ENCODE measurements at places on chromosomes 5 and 9.

- no peak for DNase-seq
Measured at GRCh38 chr5:54825005-54825404, 160.4 kb downstream of the ESM1 start.

DNA sequence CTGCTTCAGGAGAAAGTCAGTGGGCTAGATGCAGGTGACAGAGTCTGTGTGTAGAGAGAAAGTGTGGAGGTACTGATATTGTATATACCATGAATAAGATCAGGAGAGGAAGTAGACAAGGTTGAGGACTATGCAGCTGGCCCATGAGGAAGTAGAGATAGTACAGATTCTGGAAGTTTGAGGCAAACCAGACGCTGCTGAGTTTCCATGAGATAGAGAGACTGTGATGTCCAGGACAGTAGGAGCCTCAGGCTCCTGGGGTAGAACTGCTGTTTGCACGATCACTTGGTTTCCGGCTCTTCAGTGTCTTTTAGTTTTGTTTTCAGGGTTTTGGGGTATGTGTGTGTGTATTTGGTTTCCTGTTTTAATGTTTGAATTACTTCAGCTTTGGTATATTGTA is 13.6 kb downstream of the OTULINL start:
- peak; percentile 80 for DNase-seq

GRCh38 chr5:17403695-17404490 is 94.1 kb upstream of the TAF11L2 start:
- DNase-seq, result no peak

GRCh38 chr5:140575309-140575708 is 10.7 kb downstream of the SLC35A4 start:
- peak; percentile 80 for DNase-seq

DNA sequence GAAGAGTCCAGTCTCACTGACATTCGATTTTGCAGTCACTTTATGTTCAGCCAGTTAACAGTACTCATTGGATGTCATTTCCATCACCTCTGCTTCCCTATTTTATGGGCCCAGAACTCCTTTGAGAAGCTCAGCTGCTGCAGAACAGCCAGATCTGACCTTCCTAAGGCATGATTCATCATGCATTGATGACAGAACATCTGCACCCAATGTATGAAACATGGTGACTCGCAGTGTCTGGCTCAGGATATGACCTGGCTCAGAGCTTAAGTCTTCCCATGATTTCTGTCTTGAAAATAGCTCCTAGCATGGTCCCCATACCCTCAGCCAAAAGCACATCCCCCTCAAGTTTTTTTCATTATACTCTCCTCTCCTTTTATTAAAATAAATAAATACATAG is 92.6 kb upstream of the TRIM32 start:
- DNase-seq, result no peak

- DNase-seq, result no peak
Measured at GRCh38 chr9:13111778-13112177, 167.7 kb downstream of the MPDZ start.

DNA sequence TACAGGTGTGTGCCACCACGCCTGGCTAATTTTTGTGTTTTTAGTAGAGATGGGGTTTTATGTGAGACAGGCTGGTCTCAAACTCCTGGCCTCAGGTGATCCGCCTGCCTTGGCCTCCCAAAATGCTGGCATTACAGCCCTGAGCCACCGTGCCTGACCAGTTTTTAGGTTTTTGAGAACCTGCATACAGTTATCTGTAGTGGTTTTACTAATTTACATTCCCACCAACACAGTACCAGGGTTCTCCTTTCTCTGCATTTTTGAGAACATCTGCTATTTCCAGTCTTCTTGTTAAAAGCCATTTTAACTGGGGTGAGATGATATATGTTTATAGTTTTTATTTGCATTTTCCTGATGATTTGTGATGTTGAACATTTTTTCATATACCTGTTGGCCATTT is 12.8 kb downstream of the DMXL1 start:
- DNase-seq, result no peak

DNA sequence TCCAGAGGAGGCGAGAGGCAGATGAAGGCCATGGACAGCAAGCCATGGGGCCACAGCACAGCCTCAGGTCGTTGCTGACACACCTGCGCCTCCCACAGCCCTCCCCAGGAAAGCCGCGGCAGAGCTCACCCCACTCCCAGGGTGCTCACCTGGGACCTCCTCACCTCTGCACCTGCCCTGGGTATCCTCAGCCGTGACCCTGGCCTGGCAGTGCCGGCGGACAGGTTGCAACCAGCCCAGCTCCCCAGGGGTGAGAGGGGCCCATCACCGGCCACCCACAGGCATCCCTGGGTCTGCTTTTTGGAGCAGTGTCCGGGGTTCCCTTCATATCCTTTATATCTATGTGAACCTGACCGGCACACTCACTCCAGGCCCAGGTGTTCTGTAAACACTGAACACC is 30.4 kb upstream of the FCN1 start:
- DNase-seq, result no peak

DNA sequence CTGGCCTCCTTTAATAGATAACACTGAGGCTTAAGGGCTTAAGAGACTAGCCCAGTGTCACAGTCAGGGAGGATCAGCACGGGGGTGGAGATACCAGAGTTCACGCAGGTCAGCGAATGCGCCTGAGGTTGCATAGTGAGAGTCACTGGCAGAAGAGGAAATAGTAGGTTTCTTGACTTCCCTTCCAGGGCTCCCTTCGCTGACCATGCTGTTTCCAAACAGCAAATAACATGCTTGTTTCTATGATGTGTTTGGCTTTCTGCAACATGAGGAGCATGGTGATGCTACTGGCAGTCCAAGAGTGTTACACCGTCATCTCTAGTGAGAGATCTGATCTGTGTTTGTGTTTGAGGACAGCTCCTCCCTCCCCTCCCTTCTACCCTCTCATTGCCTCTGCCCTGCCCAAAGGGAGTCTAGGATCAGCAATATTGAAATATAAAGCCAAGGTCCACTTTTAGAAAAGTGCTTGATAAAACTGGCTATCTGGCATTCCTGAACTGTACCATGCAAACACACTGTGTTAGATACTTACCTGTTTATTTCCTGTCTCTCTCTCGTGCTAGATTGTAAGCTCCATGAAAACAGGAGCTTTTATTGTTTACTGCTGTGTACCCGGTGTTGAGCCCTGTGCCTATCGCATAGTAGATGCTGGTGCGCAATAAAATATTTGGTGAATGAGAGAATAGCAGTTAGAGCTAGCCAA is 12.3 kb downstream of the TLE4 start:
- peak; percentile 71 for DNase-seq

DNA sequence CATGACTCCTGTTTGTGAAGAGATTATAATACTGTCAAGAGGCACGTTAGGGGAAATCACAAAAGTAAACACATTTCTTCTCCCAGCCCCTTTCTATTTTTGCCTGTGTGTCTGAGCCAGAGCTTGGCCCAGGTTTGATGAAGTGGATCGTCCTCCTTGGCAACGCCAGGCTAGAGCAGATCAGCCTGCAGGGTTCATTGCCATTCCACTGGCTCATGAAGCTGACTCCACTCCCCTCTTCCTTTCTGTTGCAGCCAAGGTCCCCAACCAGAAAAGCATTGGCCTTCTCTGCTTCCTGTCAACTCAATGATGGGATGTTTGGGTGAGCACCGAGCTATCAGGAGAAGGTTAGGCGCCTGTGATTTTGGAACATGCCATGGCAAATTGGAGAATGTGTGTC is 3.3 kb downstream of the ADRB2 start:
- DNase-seq, result no peak

DNA sequence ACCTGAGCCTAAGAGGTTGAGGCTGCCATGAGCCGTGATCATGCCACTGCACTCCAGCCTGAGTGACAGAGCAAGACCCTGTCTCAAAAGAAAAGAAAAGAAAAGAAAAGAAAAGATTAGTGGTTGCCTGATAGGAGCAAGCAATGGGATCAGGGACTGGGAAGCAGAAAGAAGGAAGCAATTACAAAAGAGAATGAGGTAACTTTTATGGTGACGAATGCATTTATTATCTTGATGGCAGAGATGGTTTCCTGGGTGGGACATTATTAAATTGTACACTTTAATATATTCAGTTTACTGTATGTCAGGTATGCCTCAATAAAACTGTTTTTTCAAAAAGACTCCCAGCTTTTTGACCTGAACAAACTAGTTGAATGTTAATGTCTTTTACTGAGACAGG is 7.5 kb upstream of the PFDN1 start:
- DNase-seq, result no peak

GRCh38 chr9:107480386-107480789 is 9.2 kb downstream of the KLF4 start:
- no peak for DNase-seq

DNA sequence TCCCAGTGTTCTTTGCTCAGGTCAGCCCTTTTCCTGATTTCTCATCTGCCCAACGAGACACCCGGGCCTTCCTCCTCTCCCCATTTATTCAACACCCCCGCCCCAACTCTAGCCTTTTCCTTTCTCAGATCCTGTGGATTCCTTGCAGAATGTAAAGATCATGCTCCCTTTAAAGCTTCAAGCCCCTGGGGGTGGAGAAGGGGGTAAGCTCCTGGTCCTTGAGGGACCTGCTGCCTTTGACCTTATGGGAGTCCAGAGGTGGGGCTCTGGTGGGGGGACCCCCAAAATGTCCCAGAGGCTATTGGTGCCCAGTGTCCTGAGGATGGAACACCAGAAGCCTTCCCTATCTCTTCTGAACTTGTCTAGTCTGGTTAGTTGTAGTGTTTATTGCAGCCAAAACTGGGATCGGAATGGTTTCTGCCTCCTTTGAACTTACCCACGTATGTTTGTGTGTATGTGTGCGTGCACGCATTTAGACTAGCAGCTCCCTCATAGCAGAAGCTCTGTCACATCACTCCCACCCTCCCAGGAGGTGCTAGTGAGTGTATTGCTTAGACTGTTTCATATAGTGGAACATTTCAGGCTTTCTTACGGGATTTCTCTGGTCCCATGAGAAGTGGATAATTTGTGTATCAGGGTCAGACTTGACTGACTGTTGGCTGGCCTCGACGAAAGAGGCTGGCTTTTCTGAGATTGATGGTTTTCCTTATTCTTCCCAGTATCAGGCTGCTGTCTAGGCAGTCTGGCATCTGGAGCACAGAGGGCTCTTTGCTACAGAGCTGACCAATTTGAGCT is 1.1 kb downstream of the GALNT10 start:
- DNase-seq, result peak; percentile 65

GRCh38 chr9:21160178-21160577 is 6.3 kb downstream of the IFNA21 start:
- peak; percentile 24 for DNase-seq

DNA sequence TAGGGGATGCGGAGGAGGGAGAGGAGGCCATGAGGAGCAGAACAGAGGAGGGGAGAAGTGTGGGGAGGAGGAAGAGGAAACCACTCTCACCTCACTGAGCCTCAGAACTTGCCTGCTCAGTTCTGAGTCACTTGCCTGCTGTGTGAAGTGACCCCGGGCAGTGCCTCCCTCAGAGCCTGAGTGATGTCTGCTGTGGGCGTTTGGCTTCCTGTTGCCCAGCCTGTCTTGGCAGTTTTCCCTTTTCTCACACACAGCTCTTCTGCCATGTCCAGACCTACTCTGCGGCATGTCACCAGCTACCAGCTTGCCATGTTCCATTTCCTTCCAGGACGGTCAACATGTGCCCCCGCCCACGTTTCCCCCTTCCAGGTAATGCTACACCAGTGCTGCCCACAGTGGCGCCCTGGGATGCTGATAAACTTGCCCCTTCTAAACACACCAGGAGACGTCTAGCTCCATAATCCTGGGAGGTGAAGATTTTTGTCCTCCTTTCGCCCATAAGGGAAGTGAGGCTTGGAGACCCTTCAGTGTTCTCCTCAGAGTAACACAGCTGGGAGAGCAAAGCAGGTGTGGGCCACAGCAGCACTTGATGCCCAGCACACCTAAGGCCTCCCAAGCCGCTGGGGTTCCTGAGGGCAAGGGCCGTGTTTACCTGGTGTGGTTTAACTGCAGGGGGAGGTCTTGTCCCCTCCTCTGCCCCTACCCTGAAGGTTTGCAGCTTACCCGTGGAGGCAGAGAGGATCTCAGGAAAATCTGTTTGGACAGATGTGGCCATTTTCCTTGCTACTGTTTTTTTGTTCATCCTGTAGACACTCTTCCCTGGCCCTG is 63.8 kb upstream of the RNF130 start:
- peak; percentile 58 for DNase-seq

DNA sequence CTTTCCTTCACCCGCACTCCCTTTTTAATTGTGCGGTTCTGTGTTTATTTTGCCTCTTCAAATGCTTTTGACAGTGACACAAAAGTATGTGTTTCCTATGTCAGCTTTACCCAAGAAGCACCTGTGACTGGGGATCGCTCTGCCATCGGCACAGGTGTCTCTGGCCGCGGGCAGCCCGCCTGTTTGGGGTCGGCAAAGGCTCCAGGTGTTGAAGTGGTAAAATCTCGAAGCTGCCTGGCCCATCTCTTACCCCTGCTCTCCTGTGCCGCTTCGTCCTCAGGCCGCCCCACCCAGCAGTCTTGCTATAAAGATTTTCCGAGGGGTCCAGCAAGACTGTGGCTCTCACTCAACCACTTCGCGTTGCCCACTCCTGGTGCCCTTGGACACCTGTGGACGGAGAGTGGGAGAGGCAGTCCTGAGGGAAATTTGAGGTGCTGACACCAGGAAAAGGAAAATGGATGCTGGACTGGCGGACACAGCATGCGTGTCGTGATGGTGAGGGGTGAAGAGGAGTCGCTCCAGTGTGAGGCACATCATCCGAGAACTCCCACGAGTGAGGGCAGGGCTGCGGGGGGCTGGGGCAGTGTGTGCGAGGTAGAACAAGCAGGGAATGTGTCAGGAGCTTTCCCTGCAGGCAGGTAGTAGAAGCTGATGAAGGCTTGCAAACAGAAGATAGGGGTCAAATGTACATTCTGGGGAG is 29.1 kb upstream of the CEP72 start:
- DNase-seq, result no peak

DNA sequence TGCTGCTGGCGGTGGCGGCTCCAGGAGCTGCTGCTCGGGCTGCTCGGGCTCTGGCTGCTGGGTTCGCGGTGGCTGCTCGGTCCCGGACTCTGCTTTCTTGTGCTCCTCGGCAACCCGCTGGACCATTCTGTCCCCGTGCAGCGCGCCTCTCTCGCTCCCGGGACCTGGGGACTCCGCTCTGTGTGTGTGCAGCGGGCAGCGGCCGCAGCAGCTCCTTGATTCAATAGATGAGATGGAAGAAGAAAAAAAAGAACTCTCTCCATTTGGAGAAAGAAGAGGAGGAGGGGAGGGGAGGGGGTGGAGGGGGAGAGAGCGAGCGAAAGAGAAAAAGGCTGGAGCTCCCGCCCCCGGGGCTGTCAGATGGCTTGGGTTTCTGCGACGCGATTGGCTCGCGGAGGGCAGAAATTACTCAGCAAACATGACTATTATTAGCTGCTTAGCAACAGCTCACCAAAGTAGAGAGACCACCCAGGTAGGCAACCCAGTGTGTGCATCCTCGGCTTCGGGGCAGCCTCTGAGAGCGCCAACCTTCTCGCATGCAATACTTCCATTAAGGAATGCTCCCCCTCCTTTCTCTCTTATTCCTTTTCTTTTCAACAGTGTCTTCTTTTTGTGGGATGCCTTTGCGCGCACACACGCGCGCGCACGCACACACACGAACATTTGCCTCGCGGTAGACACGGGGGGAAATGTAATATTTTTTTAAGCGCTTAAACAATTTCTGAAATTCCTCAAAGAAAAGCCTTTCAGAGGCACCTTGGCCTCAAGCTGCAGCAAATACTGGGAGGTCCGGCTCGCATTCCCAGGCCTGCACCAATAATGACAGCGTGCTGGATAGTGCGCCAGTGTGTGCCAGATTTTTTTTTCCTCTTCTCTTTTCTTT is 7.6 kb downstream of the PTCH1 start:
- DNase-seq, result peak; percentile 95

- no peak for DNase-seq
Measured at GRCh38 chr9:20480249-20480648, 142.1 kb downstream of the MLLT3 start.

GRCh38 chr9:35748858-35749514 is at the start of the genes GBA2 and RGP1:
Gene GBA2 (minus strand): TSS chr9:35749228. CDS start chr9:35748704, 524 bp downstream.
Gene RGP1 (plus strand): TSS chr9:35749287. CDS start chr9:35749756, 469 bp downstream.
- DNase-seq, result peak; percentile 66

- DNase-seq, result no peak
Measured at GRCh38 chr5:173726846-173727557, 110.6 kb upstream of the BOD1 start.
